CD4-positive, alpha-beta T cell treated with Interleukin-12 subunit alpha and Interleukin-12 subunit beta, for 1 hour (primary cell): ENCODE measurements at places on chromosomes 7 and 10.
A peak's percentile ranks its signal among the peaks of the same experiment; 100 is the strongest.

GRCh38 chr7:31910191-31910590 is 160.0 kb downstream of the PDE1C start:
- DNase-seq, result no peak

DNA sequence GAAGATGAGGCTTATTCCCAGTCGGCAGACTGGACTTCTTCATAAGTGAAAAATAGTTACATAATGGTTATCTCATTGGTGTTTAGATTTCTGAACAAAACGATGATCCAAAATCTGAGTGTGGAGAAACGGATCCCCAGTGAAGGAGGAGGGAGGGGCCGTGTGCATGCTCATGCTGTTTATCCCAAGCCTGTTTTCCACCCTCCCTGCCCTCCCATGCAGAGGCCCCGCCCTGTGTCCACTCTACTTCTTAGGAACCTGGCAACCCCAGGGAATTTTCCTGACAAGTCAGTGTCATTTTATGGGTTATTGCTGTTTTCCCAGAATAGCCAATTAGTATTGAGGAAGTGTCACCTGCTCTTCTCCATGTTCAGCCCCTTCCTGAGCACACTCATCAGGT is 174.0 kb downstream of the CELF2 start:
- no peak for DNase-seq

DNA sequence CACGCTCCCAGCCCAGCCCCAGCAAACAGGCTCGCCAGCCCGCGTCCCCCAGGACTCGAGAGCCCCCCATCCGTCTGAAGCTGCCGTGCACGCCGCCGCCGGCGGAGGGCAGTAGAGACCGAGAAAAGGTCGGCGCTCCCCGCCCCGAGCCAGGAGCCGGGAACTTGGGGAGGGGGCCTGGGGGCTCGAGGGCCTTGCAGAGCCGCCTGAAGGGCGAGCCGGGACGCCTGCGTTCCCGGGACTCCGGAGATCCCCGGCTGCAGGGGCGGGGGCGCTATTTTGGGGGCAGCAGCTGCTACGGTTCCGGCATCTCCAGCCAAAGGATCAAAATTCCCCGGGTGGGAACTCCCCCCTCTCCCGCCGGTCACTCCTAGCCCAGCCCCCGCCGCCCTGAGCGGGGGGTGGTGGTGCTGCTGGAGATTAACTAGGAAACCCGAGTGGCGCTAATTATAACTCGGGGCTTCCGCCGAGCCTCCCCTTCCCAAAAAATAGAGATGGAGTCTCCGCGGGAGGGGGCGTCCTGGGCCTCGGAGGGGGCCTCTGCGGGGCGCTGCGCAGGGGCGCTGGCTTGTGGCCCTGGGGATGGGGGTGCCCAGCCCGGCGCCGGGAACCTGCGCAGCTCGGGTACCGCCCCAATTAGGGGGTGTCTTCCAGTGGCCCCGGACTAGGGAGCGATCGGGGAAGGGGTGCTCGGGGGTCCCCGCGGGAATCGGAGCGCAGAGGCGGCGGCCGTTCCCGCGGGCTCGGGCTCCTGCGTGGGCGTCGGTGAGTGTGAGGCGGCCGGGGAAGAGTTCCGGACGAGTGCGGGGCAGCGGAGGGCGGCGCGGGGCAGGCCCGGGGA is 608 bp downstream of the ACHE start:
- peak; percentile 55 for DNase-seq

DNA sequence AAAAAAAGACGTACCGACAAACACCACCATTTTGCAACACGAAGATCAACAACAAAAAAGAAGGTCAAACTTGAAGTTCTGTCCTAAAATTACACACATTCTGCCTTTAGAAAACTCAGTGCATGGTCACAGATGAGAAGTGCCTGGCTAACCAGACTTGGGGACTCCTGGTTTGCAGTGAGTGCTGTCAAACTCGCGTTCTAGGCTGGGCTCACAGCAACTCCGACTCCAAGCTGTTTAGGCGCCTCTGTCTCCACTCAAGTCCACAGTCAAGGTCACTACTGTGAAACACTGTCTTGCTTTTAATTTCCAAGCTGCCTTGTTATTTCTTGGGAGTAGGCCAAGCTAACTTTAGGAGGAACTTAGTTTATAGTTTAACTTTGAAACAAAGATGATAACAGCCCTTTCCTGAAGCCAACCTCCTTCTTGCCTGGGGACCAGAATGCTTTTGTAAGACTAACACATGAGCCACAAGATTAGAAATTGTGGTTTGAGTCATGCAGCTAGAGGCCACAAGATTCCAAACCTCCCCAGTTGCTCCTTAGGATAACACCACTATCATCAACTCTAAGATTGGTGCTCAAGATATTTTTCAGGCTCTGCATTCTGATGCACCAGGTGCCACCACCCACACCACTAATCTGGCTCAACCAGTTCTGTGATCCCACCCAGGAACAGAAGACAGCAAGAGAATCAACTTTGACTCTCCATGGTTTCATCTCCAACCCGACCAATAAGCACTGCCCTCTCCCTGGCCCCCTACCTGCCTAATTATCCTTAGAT is 1.1 kb upstream of the DNAAF5 start:
- no peak for DNase-seq

- no peak for DNase-seq
Observed at GRCh38 chr7:138835087-138835486, 37.1 kb upstream of the ATP6V0A4 start.

DNA sequence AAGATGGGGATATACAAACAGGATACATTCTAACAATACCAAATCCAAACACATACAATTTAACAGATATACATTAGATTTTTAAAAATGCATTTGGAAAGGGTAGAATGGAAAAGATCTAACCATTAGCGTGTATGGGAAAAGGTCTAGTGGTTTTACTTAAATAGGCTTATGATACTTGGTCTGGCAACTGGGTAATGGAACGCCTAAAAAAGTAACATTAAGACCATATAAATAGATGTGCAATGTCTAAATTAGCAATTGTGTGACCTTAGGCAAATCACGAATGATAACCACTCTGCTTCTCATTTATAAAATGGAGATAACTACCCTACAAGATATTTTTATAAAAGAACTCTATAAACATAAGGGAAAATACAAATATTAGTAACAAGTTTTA is 135.2 kb downstream of the CNOT4 start:
- no peak for DNase-seq

GRCh38 chr7:31059551-31059950 is 7.4 kb downstream of the ADCYAP1R1 start:
- no peak for DNase-seq

DNA sequence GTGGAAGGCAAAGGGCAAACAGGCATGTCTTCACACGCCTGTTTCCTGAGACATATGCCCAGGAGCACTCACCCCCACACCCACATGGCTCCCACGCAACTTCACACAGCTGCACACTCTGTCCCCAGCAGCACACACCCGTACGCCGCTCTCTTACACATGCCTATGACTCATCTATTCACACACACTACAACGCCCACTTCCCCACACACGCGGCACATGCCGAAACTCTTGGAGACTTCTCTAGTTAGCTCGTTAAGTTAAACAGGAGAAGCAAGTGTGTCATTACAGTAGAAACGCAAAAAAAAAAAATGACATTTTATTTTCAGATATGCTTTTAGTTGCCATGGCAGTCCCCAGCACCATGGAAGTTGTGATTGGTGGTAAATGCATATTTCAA is 6.7 kb downstream of the CALN1 start:
- peak; percentile 1 for DNase-seq
